ENCODE measurements at places on chromosomes 1 and 21. TPM values are rescaled to one million over a fixed set of nuclear protein-coding genes. Genes with fewer than 3 reads are reported as not detected.

- no peak overlapping the region for H3K27ac ChIP-seq
- no peaks in the 10 kb centered on the region for H3K4me1 ChIP-seq
- no peak overlapping the region for H3K4me3 ChIP-seq
- H3K27me3 ChIP-seq, result no peaks in the 10 kb centered on the region
- no peaks in the 10 kb centered on the region for H3K36me3 ChIP-seq
These were observed 65.1 kb upstream of the DPT start for GRCh38 chr1:168794057-168794456.

- no peaks in the 10 kb centered on the region for H3K4me1 ChIP-seq
- no peak for ATAC-seq
- H3K36me3 ChIP-seq, result no peaks in the 10 kb centered on the region
- no peaks in the 10 kb centered on the region for H3K27me3 ChIP-seq
These were observed 224.0 kb downstream of the PTBP2 start for GRCh38 chr1:96945509-96946084.

- no peak overlapping the region for H3K27ac ChIP-seq
- ATAC-seq, result no peak
- H3K4me3 ChIP-seq, result no peak overlapping the region
- H3K4me1 ChIP-seq, result peaks cover 12% of the 10 kb centered on the region
These were observed 14.9 kb upstream of the TNNI1 start for GRCh38 chr1:201436393-201436792.

CFHR2 gene
- not detected for total RNA-seq

CELA3A gene
- total RNA-seq, result not detected

TENT5C gene
- total RNA-seq, result 1.5 TPM

All from gastroesophageal sphincter (tissue), 4 donors.